Muscle of leg (tissue), 16 donors: ENCODE measurements at places on chromosomes 1 and 21. TPM values are rescaled to one million over a fixed set of nuclear protein-coding genes. Genes with fewer than 3 reads are reported as not detected.

- DNase-seq, result peak; percentile 82
Observed at GRCh38 chr1:155070721-155071569, 7.4 kb downstream of the EFNA4 start.

GRCh38 chr1:200143347-200143746 lies 115.8 kb downstream of the NR5A2 start:
- no peak for DNase-seq

DNA sequence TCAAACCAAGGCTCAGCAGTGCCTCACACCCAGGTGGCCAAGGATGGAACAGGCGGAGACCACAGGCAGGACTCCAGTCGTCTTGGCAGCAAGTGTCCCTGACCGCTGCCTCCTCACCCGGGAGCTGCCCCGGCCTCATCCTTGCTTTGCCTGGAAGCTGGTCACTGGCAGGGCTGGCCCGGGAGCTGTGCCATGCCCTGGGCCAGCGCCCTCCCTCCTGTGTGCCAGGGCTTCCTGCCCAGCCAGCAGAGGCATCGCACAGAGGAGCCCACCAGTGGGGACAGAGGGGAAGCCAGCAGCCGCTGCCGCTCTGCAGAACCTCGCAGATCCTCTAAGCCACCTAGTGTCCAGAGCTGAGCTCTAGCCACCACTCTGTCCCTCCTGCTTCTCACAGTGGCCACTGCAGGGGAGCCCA lies 7.8 kb downstream of the CASZ1 start:
- peak; percentile 71 for DNase-seq

- DNase-seq, result no peak
Observed at GRCh38 chr21:41802198-41802584, 35.3 kb upstream of the RIPK4 start.

DNA sequence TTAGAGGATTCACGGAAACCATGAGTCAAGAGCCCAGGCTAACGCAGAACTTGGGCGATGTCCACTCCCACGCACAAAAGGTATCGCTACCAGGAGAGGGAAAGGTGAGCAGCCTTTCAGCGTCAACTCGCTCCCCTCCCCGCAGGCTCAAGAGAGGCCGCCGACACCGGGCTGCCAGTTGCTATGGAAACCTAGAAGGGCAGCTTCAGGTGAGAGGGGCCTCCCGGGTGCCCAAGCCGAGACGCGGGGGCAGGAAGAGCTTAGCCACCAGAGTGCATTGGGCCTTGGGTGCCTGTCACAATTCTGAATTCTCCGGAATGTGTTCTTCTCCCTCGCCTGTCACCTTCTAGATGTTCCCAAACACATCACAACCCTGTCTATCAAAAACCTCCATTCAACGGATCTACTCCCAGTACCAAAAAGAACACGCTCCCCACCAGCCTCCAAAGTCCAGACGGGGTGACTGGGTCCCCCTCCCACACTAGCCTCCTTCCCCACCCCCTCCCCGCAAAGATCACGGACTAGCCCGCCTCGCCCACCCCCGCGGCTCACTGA lies 694 bp downstream of the MEAF6 start:
- DNase-seq, result peak; percentile 11

GRCh38 chr1:30085811-30086770 lies 637.3 kb downstream of the MATN1 start:
- DNase-seq, result peak; percentile 55

- DNase-seq, result no peak
Observed at GRCh38 chr1:230210981-230211336, 143.9 kb downstream of the GALNT2 start.

COL8A2 gene
- 35.7 TPM for total RNA-seq

TNFRSF8 gene
- 0.22 TPM for total RNA-seq

GRCh38 chr1:228956864-228957263 lies 221.6 kb downstream of the RHOU start:
- DNase-seq, result no peak

GRCh38 chr1:22371408-22371807 lies 80.2 kb upstream of the ZBTB40 start:
- no peak for DNase-seq
